ENCODE measurements at places on chromosomes 2 and 18. TPM values are rescaled to one million over a fixed set of nuclear protein-coding genes. Genes with fewer than 3 reads are reported as not detected.

DNA sequence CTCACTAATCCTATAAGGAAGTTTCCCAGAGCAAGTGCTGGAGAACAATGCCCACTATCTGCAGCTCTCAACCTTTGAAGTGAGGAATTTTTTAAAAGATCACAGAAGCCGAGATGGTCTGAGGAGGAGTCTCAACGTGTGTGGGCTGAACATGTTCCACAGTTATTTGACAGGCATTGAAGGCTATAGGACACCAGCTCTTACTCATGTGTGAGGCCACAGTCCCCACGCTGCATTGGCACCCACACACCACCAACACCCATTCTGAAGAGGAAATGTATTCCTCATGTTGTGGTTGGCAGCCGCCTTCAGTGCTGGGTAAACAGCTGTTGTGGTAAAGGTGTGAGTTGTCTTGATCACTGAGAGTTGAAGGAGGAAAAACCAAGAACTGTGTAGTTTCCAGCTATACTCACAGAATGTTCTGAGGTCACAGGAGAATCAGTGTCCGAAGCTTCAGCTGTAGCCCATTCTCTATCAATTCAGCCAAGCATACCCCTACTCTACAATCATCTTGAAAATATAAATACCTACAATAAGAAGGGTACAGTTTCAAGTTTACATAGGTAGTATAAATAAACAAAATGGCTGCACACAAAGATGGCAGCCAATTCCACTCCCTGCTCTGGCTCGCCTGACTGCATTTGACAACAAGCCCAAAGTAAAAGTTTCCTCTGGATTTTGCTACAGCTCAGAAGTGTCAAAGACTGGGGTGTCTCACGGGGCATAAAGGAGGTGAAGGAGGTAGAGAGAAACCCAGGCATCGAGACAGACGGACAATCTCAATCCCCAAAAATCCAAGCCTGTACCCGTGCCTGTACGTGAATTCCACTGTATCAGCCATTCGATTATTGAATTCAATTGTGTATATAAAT lies 12.1 kb downstream of the CD226 start:
- H3K27me3 ChIP-seq, result no peaks in the 10 kb centered on the region
- H3K4me1 ChIP-seq, result no peaks in the 10 kb centered on the region
- no peak overlapping the region for H3K27ac ChIP-seq
- no peaks in the 10 kb centered on the region for H3K36me3 ChIP-seq
- DNase-seq, result no peak

DNA sequence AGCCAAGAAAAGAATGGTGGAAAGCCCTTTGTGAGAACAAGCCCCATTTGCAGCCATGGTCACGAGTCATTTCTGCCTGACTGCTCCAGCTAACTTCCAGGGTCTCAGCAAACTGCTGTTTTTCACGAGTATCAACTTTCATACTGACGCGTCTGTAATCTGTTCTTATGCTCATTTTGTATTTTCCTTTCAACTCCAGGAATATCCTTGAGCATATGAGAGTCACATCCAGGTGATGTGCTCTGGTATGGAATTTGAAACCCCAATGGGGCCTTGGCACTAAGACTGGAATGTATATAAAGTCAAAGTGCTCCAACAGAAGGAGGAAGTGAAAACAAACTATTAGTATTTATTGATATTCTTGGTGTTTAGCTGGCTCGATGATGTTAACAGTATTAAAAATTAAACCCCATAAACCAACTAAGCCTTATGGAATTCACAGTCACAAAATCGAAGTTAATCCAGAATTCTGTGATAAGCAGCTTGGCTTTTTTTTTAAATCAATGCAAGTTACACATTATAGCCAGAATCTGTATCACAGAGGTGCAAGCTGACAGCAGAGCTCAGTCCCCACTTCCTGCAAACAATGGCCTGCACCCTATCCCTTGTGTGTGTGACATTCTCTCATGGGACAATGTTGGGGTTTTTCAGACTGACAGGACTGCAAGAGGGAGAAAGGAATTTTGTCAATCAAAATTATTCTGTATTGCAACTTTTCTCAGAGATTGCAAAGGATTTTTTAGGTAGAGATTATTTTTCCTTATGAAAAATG lies 26.1 kb downstream of the SLC14A1 start:
- no peak overlapping the region for H3K4me3 ChIP-seq
- H3K36me3 ChIP-seq, result no peaks in the 10 kb centered on the region
- no peaks in the 10 kb centered on the region for H3K4me1 ChIP-seq
- no peak for DNase-seq
- no peak overlapping the region for H3K27ac ChIP-seq

GRCh38 chr2:71530641-71531332 lies 77.4 kb downstream of the DYSF start:
- H3K27me3 ChIP-seq, result no peaks in the 10 kb centered on the region
- no peaks in the 10 kb centered on the region for H3K4me1 ChIP-seq
- no peak overlapping the region for H3K4me3 ChIP-seq
- H3K36me3 ChIP-seq, result no peaks in the 10 kb centered on the region
- no peak for DNase-seq

Gene CCDC74B
- total RNA-seq, result 5.3 TPM

Gene ITGB6
- total RNA-seq, result 0.36 TPM

DNA sequence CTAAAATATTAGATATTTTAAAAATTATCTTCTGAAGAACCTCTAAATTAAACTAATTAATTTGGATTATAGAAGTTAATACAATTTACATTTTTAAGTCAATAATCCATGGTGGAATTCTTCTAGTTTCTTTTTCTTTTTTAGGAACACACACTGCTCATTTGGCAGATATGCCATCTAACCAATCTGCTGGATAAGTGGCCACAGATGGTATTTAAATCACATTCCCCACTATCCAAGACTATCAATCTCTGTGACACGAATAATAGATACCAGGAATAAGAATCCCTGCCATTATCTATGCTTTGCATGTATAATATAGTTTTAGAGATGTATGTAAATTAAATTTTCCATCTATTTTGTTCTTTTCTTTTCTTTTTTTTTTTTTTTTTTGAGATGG lies 58.5 kb downstream of the CABYR start:
- no peaks in the 10 kb centered on the region for H3K27me3 ChIP-seq
- DNase-seq, result no peak
- H3K4me3 ChIP-seq, result no peak overlapping the region
- H3K4me1 ChIP-seq, result no peaks in the 10 kb centered on the region
- H3K27ac ChIP-seq, result no peak overlapping the region

- no peaks in the 10 kb centered on the region for H3K36me3 ChIP-seq
- no peaks in the 10 kb centered on the region for H3K4me1 ChIP-seq
- DNase-seq, result no peak
- H3K27me3 ChIP-seq, result peaks cover 3% of the 10 kb centered on the region
- H3K27ac ChIP-seq, result no peak overlapping the region
Observed at GRCh38 chr2:212892193-212892592, 259.2 kb downstream of the IKZF2 start.

Measured in ovary (tissue), 10 donors.